CD14-positive monocyte (primary cell): ENCODE measurements at places on chromosomes 11 and 22. TPM values are rescaled to one million over a fixed set of nuclear protein-coding genes. Genes with fewer than 3 reads are reported as not detected.
A peak's percentile ranks its signal among the peaks of the same experiment; 100 is the strongest.

Gene TSPAN18
- polyA plus RNA-seq, result not detected

Gene TRIM51
- not detected in 2 replicates for polyA plus RNA-seq

Gene CARD18
- polyA plus RNA-seq, result not detected

Gene OR51B4
- polyA plus RNA-seq, result not detected in 2 replicates

Gene MMP8
- not detected for polyA plus RNA-seq

Gene SART1
- polyA plus RNA-seq, result 8.9 TPM

Gene KREMEN1
- 0.69 TPM for polyA plus RNA-seq

Gene PLAAT5
- polyA plus RNA-seq, result 0.62 TPM

Gene HSPB2
- not detected for polyA plus RNA-seq

Gene CATSPER1
- 22.0 TPM for polyA plus RNA-seq

GRCh38 chr11:93652679-93653078 lies 8.8 kb upstream of the CEP295 start:
- no peaks in the 10 kb centered on the region for H3K36me3 ChIP-seq
- no peak overlapping the region for H3K4me3 ChIP-seq
- peaks cover 36% of the 10 kb centered on the region for H3K4me1 ChIP-seq
- no peaks in the 10 kb centered on the region for H3K27me3 ChIP-seq

GRCh38 chr11:114065094-114065493 lies 5.6 kb downstream of the ZBTB16 start:
- H3K36me3 ChIP-seq, result peaks cover 8% of the 10 kb centered on the region
- H3K27ac ChIP-seq, result no peak overlapping the region
- H3K4me1 ChIP-seq, result peaks cover 7% of the 10 kb centered on the region
- no peak for DNase-seq

- H3K4me1 ChIP-seq, result no peaks in the 10 kb centered on the region
- H3K36me3 ChIP-seq, result no peaks in the 10 kb centered on the region
- no peaks in the 10 kb centered on the region for H3K27me3 ChIP-seq
- H3K4me3 ChIP-seq, result no peak overlapping the region
- DNase-seq, result no peak
Measured at GRCh38 chr11:80146232-80146631, 705.4 kb upstream of the TENM4 start.

- no peak overlapping the region for H3K4me3 ChIP-seq
- DNase-seq, result no peak
- peaks cover 7% of the 10 kb centered on the region for H3K27me3 ChIP-seq
- peaks cover 33% of the 10 kb centered on the region for H3K4me1 ChIP-seq
Measured at GRCh38 chr11:13284776-13285588, 7.4 kb downstream of the BMAL1 start.

DNA sequence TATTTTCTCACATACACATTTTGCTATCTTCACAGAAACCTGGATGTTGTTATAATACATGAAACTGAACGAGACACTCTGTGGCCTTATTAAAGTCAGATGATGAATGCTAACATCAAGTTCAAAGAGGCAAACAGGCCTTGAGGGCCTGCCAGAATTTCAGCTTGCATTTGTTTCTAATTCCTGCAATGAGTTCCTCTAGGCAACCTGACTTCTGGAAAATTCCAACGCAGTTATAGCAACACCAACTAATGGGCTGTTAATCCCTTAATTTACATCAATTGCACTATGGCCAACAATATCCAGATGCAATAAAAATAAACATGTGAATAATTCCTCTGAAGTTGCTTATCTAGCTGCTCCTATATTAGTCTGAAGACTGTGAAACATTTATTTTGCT lies 19.1 kb downstream of the PAX6 start:
- H3K36me3 ChIP-seq, result no peaks in the 10 kb centered on the region
- DNase-seq, result no peak
- H3K27me3 ChIP-seq, result peaks cover 45% of the 10 kb centered on the region
- no peak overlapping the region for H3K27ac ChIP-seq

DNA sequence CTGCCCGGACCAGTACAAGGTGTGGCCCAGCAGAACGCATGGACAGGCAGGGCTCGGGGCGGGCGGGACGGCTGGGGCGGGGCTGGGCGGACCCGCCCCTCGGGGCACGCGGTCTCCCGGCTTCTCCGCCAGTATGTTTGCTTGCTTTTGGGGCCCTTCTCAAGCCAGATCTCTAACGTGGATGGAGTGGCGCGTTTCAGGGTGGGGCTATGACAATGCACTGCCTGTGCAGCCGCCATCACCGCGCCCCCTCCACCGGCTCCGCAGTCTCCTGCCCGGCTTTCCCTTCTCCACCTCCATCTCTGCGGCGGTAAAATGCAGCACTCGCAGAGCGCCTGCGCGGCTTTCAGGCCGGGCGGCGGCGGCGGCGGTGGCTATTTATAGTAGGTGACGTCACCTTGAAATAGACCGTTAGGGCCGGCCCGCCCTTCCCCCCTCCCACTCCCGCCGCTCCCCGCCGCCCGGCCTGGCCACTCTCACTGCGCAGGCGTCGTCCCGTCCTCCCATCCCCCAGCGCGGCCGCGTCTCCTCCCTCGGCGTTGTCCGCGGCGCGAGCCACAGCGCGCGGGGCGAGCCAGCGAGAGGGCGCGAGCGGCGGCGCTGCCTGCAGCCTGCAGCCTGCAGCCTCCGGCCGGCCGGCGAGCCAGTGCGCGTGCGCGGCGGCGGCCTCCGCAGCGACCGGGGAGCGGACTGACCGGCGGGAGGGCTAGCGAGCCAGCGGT lies at the start of gene YWHAH:
Gene YWHAH (plus strand): TSS at position 558 of the 722 bp plus-strand sequence. CDS start 199 bp downstream, outside the sequence.
- DNase-seq, result peak; percentile 93
- H3K36me3 ChIP-seq, result peaks cover 18% of the 10 kb centered on the region
- H3K27ac ChIP-seq, result peak within 1 kb of the TSS; percentile 79
- H3K27me3 ChIP-seq, result no peaks in the 10 kb centered on the region
- H3K4me1 ChIP-seq, result peaks cover 40% of the 10 kb centered on the region

DNA sequence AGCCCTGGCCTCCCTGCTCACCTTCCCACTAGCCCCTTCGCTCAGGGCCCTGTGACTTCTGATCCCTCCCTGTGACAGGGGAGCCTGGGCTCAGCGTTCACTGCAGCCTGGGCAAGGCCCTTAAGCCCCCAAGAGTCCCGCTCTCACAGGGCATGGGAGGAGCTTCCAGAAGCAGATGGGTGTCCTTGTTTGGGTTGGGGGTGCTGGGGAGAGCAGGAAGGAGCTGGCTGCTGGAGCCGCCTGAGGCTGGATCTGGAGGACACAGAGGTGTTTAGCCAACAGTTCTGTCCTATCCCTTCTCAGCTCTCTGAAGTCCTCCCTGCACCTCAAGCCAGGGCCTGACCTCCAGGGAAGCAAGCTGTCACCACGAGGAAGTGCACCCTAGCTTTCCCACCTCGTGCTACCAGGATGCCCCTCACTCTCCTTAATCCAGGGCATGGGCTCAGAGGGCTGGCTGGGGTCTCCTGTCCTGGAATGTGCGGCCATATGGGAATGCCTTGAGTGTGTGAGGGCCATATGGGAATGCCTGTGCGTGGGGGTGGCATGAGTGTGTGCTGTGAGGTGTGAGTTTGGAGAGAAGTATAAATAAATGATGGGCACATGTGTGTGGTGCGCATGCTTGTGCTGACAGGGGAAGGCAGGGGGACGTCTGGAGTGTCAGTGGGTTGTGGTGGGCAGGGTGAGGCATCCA lies 25.0 kb upstream of the TUB start:
- no peak overlapping the region for H3K4me3 ChIP-seq
- no peak for DNase-seq
- no peaks in the 10 kb centered on the region for H3K4me1 ChIP-seq
- H3K27ac ChIP-seq, result no peak overlapping the region

DNA sequence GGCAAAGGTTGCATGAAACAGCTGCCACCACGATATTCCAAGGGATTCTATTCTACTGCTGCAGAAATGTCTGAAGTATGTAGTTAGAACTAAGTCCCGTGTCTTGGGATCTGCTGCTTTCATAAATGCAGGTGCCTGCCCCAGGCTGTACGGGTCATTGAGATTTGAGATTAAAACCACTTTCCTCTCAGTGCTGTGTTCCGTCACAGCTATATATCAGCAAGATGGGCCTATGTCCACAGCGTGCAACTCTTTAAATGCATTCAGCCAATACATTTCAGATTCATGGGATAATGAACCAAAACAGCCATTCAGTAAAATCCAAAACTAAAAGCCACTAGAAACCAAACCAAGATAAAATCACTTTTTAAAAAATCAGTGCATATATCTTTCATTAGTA lies 107.3 kb upstream of the LUZP2 start:
- no peaks in the 10 kb centered on the region for H3K36me3 ChIP-seq
- no peaks in the 10 kb centered on the region for H3K4me1 ChIP-seq
- no peak overlapping the region for H3K4me3 ChIP-seq
- no peaks in the 10 kb centered on the region for H3K27me3 ChIP-seq
- DNase-seq, result no peak

- no peak overlapping the region for H3K4me3 ChIP-seq
- no peaks in the 10 kb centered on the region for H3K4me1 ChIP-seq
- DNase-seq, result no peak
- H3K36me3 ChIP-seq, result no peaks in the 10 kb centered on the region
- H3K27ac ChIP-seq, result no peak overlapping the region
Measured at GRCh38 chr11:89405629-89406028, 85.5 kb downstream of the NOX4 start.

DNA sequence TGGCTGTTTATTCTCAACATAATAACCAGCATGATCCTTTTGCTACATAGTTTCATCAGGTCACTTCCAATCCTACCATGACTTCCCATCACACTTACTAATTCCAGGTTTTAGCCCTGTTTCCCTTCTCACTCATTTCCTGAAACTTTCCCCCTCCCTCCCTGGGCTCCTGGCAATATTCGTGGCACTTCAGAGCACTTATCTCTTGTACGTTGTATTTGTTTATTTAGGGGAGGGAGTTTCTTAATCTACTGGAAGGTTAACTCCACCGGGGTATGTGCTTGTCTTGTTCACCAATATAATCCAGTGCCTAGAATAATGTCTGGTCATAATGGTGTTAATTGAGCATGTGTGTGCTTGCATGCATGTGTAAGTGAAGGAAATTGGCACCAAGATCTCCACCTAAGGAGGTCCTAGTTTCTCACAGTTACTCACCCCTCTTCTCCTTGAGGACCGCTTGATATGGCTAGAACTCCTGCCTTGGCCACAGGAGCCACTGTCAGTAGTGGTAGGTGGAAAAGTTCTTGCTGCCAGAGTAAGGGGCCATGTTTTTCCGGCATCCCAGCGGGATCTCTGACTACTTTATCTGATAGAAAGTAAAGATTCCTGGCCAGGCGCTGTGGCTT lies 11.7 kb downstream of the EIF3L start:
- H3K27me3 ChIP-seq, result no peaks in the 10 kb centered on the region
- H3K36me3 ChIP-seq, result peaks cover 100% of the 10 kb centered on the region
- H3K4me3 ChIP-seq, result no peak overlapping the region
- no peak for DNase-seq
- H3K27ac ChIP-seq, result no peak overlapping the region
- H3K4me1 ChIP-seq, result no peaks in the 10 kb centered on the region

DNA sequence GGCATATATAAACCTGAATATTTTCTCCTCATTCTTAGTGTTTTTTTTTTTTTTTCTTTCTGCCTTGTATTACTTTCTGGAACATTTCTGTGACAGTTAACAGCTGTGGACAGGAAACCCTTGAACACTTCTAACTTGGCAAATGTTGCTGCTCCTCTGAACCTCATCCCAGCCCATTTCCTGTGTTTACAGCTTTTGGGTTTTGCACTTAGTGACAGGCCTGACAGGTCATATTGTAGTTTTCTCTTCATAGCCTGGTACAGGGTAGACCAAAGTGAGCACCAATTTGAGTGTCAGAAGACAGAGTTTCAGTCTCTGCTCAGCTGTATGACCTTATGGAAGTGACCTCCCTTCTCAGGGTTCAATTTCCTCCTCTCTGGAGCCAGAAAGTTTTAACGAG lies 91.6 kb downstream of the STIM1 start:
- peaks cover 40% of the 10 kb centered on the region for H3K4me1 ChIP-seq
- H3K27ac ChIP-seq, result peak overlapping the region; percentile 59
- no peak overlapping the region for H3K4me3 ChIP-seq
- H3K36me3 ChIP-seq, result peaks cover 4% of the 10 kb centered on the region
